NCI-H446 (cell line): ENCODE measurements at places on chromosomes 1 and 21.

DNA sequence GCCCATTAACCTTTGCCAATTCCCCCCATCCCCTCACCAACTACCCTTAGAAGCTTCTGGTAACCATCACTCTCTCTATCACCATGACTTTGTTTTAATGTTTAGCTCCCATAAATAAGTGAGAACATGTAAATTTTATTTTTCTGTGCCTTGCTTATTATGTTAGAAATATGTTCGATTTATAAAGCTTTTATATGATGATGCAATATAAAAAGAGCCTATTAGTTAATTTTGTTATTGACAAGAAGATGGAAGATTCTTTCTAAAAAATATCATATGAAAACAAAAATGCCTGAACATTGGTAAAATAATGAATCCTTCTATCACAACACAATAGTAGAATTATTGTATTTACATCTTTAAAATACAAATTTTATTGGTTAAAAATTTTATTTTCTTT lies 836.1 kb upstream of the TMPRSS15 start:
- DNase-seq: no peak

DNA sequence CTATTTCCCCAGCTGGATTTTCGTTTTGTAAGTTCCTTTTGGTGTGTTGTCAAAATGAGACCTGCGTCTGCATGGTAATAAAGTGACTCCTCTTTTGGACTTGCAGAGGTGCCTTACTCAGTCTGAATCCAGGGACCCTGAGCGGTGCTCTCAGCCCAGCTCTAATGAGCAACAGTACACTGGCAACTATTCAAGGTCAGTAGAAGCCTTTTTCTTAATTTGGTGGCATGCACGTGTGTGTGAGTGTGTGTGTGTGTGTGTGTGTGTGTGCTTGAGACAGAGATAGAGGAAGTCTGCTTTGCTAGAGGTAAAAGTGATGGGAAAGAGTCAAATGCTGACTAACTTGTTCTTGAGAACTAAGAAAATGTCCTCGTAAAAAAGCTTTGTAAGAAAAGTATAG lies 105.4 kb downstream of the CD247 start:
- DNase-seq: no peak

DNA sequence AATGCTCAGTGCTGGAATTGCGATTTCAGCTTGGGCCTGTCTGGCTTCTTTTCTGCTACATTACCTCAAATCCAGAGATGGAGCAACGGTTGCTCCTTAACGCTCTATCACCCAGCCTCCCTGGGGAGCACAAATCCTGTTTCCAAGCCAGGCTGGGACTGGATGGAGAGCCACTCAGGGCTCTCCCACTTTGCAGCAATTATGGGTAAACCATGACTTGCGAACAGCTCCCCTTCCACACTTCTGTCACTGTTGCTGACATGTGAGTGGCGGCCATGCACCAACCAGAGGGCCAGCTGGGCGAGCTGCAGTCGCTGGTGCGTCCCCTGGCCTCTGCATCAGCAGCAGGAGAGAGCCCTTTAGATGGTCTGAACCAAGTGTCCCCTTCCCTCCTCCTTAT lies 65.1 kb upstream of the RAB4A start:
- peak; percentile 60 for DNase-seq

DNA sequence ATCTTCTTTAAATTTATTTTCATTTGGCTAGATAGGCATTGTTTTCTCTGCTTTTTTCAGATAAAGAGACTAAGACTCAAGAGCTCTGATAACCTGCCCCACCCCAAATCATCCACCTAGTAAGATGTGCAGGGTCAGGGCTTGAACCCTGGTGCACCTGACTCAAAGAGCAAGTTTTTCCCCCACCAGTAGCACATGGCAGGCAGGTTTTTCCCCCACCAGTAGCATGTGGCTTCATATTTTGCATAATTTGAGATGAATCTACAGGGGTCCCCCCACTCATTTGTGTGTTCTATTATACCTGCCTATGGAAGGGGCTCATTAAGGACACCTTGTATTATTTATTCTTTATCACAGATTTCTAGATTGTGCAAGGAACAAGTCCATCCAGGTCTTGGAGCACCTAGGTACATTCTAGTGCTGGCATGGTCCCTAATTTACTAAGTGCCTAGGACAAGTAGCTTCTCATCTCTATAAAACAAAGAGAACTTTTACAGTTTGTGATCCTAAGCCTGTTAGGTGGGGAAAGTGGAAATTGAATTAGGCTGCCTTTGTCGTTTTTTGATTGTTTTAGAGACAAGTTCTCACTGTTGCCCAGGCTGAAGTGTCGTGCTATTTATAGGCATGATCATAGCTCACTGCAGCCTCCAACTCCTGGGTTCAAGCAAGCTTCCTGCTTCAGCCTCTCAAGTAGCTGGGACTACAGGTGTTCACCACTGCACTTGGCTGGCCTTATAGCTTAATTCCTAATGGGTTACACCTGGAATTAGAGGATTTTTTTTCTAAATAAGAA lies 13.2 kb upstream of the CTSE start:
- no peak for DNase-seq

- DNase-seq: no peak
These were observed 14.7 kb downstream of the ZNF648 start for GRCh38 chr1:182046763-182047162.

GRCh38 chr1:55143684-55144083 lies 71.5 kb downstream of the USP24 start:
- no peak for DNase-seq

DNA sequence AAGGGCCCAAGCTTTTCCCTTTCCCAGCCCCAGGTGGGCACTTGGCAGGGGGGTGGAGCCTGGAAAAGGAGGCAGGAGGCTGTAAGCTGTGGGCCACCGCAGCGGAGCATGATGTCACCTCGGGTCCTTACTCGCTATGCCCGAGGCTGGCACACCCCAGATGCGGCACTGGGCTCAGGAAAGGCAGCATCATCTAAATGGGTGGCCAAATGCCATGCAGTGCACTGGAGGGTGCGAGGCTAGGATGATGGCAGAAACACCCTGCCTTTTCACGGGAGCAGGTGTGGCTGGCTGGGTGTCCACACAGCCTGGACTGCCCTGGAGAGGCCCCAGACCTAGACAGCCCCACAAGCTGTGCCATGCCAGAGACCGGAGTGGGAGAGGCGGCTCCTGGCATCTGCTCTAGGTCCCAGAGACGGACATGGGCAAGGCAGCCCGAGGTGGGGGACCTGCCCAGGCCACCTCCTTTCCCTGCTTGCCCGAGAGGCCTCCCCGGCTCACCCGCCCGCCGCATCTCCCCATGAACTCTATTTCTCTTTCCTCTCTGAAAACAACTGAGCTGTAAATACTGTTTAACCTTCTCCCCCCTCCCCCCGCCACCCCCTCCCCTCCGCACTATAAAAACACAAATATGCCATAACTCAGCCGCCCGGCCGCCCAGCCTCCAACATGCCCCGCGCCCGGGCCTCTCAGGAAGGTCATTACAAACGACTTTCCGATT lies 124.7 kb downstream of the CASZ1 start:
- no peak for DNase-seq

- no peak for DNase-seq
These were observed 283.6 kb upstream of the USP25 start for GRCh38 chr21:15446223-15446622.

- no peak for DNase-seq
These were observed 87.4 kb upstream of the TMEM51 start for GRCh38 chr1:15066191-15066590.

DNA sequence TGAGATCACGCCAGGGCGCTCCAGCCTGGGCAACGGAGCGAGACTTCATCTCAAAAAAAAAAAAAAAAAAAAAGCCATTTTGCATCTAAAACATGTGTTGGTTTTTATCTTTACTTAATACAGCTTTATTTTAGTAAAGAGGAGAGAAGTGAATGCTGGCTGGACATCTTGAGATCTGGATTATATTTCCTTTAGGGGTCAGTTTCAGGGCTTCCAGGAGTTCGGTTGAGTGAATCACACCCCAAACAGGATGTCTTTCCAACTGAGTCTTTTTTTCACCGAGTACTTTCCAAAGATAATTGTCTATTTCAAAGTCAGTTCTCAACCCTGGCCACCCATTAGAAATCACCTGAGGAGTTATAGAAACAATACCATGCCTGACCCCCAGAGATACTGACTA lies 16.6 kb upstream of the IPP start:
- no peak for DNase-seq

- DNase-seq: no peak
These were observed 116.6 kb downstream of the NTMT2 start for GRCh38 chr1:170262276-170262939.
